ENCODE measurements at places on chromosomes 6 and 20. TPM values are rescaled to one million over a fixed set of nuclear protein-coding genes. Genes with fewer than 3 reads are reported as not detected.

GRCh38 chr6:9936551-9936950, 478.3 kb downstream of the TFAP2A start:
- DNase-seq: no peak

DNA sequence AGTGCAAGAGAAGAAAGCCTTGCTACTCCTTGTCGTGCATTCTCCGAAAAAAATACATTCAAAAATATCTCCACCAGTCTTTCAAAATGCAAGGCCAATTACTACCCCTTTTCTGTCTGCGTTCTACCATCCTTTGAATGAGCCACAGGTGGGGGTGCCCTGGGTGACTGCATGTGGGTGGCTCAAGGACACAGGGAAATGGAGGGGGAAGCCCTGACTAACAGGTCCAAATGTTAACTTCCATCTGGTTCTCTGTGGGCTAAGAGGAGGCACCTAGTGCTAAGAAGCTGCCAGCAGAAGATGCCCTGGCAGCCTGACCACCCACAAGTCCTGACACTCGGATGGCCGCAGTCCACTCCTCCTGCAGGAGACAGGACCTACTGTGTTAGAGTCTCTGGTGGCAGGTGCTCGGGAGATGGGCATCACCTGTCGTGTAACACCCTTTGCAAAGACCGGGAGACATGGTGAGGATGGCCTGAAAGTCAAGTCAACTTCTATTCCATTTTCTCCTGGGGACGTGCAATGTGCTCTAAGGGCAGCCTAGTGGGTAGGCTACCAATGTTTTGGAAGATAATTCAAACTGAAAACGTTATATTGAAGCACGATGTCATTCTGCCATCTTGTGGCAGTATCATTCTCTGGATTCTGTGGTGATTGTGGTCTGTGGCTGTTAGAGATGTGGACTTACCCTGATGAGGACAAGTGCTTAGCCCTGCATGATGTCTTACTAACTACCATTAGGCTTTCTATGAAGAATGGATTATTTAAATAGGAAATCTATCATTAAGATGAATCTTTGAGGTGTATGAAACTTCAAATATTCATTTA, 27.4 kb upstream of the IGF2R start:
- peak; percentile 31 for DNase-seq

Gene MRPS10
- 109 TPM for total RNA-seq

Gene ZNF311
- 5.9 TPM for total RNA-seq

DNA sequence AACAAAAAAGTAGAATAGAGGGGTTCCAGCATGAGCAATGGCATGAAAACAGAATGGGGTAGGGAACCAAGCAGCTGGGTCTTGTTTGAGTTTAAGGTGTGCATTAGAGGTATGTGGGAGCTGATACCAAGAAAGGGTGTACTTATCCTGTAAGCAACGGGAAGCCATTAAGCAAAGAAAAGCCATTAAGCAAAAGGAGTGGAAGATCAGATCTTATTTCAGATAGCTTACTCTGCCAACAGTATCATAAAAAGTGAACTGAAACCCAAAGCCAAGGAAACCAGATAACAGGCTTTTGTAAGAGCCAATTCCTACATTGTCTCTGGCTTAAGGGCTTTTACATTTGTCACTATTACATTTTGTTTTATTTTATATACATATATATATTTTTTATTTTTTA, 21.3 kb upstream of the BEND6 start:
- DNase-seq: no peak

Gene COL21A1
- not detected for total RNA-seq

DNA sequence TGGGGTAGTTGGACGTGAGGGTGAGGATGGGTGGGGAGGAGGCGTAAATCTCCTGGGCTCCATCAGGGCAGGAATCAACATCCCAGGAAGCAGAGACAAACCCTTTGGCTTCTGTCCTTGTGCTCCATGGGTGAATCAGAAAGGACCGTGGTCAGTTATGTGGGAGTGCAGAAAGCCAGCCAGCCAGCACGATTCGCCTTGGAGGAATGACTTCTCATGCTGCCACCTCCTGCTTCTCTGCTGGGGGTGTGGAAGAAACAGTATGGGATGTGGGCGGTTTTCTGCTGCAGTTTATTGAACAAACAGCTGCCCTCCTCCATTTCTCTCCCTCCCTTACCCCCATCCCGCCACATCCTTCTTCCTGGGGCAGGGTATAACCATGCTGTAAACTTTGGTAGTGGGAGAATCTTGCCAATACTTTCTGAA, 214.5 kb downstream of the SOX4 start:
- DNase-seq: peak; percentile 39
